ENCODE measurements at places on chromosomes 13 and 19.

- no peak for DNase-seq
These were observed 277.9 kb downstream of the RBM26 start for GRCh38 chr13:79128158-79128557.

DNA sequence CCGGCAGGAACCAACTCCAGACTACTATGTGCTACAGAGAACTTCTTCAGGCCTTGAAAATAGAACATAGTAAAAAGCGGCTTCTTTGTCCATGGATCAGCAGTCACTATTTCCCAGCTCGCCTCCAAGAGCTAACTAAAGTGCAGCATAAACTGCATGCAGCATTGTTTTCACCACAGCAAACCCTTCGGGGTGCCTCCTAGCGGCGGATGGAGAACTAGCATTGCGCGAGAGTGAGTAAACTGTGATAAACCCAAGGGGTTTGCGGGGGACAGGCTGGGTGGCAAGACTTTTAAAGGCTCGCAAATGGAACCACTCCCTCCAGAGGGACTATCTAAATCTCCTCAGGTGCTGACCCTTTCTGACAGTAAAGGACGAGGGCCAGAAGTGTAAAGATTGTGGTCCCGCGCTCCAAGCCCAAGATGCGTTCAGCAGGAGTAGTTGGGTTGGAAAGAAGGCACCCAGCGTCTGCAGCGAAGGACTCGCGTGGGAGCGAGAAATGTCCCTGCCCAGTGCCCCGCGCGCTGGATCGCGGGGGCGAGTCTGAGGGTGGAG is 21.5 kb upstream of the SGCG start:
- no peak for DNase-seq

- DNase-seq, result no peak
These were observed 626 bp upstream of the ATP5F1D start for GRCh38 chr19:1240925-1241324.

DNA sequence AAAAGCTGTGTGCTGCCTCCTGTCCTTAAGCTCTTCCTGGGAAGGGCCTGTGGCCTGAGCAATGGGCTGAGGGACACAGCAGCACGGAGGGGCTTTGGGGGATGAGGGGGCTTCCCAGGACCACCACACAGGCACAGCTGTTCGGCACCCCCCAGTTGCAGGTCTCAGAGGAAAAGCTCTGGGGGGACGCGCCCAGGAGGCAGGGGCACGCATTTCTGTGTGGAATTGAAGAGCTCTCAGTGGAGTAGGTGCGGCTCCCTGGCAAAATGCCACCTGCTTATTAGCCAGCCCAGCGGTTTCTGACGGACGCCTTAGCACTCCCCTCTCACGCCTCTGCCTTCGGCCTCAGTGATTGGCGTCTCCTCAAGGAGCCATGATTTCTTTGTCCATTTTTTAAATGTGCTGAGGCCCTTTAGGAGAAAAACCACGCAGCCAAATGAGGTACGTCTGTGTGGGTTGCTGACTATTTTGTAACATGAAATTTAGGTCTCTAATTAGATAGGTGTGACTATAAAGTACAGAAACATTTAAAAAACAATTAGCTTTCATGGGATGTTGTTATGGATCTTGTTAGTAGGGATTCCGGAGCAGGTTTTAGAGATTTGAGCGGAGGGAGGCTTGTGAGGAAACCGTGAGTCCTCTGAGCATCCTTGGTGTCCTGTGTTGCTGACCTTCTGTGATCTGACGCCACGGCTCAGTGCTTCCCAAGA is 4.0 kb downstream of the MCF2L start:
- DNase-seq, result no peak

DNA sequence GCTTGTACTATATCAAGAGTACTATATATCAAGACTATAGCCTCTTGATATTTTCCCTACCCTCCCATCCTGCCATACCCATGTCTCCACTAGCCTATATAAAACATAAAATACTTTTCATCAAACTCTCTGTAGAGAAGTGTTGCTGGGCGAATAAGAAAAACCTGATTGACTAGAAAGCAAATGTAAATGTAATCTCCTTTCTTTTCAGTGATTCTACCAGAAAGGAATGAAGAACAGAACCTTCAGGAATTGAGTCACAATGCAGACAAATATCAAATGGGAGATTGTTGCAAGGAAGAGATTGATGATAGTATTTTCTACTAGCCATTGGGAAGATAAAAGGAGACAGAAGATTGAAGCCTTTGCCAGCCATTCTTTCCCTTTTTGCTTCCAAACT is 89.2 kb downstream of the KCNRG start:
- DNase-seq, result no peak

DNA sequence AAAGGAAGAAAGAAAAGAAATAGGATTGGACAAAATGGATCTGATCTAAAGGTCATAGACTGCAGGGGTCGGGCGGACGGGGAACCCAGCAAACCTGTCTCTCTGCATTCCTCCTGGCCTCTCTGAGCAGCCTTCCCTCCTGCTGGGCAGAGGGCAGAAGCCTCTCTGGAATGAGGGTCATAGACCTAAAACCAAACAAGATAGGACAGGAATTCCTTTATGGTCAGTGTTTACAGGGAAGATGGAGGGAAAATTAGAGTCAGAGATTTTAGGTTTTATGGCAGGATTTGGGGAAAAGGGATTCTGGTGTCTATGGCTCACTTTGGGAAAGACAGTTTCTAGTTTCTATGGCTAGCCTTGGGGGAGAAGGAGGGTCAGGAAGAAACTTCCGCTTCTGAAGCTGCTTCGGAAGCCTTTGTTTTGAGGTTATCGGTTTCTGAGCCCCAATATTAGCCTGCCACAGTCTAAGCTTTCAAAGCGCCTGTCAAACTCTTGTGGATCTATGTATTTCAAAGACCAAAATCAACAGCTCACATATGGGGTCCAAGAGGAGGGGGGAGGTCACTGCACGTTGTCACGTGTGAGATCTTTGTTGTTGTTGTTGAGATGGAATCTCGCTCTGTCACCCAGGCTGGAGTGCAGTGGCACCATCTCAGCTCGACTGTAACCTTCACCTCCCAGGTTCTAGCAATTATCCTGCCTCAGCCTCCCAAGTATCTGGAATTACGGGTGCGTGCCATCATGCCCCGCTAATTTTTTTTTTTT is 18.9 kb upstream of the DPRX start:
- no peak for DNase-seq

GRCh38 chr13:24274452-24275021 is 34.8 kb upstream of the C1QTNF9 start:
- DNase-seq, result no peak

All from activated CD8-positive, alpha-beta memory T cell treated with anti-CD3 and anti-CD28 coated beads for 1 hour (primary cell).